ENCODE measurements at places on chromosomes 3 and 15.

DNA sequence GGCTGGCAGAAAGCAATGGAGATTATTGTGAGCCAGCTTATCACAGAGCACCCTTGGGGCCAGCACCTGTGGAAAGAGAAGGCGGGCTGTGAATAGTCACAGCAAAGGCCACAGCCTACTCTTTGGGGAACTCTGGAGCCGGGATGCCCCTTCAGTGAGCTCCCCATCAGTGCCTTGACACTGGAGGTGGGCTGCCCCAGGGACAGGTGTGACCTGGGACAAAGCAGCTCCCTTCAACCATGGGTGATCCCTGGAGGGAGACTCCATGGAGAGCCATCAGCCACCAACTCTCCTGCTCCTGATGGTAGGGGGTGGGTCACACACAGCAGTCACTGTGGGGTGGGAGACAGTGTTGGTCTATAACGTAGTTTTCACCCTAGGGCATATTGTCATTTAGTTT, 5.8 kb downstream of the TTC21A start:
- no peak for DNase-seq

- DNase-seq = no peak
Observed at GRCh38 chr3:138688871-138689299, 80.3 kb downstream of the FAIM start.

DNA sequence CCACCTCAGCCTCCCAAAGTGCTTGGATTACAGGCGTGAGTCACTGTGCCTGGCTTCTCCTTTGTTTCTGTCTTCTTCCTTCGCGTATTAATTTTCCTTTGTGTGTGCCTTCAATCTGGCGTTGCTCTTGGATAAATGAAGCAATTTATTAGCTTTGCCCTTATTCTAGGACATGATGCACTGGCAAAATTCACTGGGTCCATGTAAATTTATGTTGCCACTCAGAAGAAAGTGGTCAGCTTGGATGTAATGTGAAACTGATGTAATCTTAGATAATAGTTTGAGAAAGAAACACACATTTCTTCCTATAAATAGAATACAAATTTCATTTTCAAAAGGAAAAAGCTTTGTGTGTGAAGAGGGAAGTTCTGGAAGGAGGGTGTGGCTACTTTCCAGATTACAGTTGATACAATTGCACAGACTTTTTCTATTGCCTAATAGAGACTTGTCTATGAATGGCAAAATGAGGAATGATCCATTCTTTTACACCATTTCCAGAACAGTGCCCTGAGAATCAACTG, 23.3 kb upstream of the ATP1B3 start:
- no peak for DNase-seq

DNA sequence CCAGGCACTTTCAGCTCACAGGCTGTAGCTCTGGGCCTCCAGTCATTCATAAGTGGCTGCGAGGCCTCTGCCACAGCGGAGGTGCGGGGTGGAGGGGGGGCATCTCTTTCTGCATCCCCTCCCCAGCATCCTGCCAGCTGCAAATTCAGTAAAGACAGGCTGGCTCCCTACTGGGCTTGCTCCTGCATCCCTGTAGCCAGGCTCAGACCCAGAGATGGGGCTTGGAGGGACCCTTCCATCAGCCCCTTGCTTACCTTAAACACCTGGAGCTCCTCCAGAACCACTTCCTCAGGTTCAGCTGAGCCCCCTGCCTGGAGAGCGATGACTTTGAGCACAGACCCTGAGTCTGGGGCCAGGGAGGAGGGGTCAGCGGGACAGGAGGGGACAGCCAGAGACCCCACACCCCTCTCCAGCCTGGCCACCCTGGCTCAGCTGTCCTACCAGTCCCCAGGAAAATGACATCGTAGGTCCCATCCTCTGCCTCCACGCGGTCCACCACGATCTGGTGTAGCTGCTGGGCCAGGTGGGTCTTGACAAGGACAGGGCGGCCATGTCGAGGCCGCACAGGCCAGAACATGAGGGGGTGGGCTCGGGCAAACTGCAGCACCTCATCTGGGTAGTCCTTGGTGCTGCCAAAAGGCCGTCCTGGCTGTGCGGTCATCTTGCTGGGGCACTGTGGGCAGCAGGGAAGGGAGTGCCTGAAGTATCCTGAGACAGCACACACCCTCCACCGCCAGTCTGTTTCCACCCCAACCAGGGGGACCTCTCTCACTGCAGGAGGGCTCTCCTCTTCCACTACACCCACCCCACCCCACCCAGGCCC, 5.3 kb downstream of the SEMA3G start:
- DNase-seq = no peak

- DNase-seq = no peak
Observed at GRCh38 chr3:468172-468571, 271.6 kb downstream of the CHL1 start.

DNA sequence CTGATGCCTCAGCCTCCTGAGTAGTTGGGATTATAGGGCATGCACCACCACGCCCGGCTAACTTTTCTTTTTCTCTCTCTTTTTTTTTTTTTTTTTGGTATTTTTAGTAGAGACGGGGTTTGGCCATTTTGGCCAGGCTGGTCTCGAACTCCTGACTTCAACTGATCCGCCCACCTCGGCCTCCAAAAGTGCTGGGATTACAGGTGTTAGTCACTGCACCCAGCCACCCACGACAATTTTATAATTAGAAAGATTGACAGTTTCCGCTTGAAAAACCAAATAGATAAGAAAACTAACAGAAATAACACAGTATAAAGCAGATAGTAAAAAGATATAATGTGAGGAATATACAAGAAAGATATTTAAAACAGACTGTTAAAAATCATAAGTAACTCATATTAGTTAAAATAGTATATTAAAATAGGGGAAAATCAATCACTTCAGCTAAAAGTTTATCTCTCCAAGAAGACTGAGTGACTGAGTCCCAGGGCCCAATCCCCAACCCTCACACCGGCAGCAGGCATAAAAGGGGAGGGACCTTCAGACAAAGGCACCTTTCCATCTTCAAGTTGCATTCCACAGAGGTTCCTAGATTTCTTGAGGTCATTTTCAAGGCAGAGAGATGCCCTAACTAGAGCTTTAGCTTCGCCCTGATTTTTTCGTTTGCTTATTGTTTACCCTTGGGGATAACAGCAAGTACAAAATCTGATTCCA, 1.4 kb upstream of the WHAMM start:
- no peak for DNase-seq

DNA sequence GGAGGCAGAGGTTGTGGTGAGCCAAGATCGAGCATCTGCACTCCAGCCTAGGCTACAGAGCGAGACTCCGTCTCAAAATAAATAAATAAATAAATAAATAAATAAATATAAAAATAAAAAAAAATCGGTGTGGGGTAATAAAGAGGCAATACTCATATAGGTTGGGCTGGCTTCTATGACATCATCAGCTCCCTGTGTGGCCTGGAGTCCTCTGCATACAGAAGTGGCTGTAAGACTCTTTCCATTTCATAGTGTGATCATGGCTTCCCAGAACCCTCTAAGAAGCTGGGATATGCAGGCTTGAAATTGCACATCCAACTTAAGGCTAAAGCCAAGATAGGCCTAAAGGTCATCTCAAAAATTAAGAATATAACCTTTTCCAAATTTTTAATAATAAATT, 101.6 kb downstream of the ZIC4 start:
- DNase-seq = no peak

DNA sequence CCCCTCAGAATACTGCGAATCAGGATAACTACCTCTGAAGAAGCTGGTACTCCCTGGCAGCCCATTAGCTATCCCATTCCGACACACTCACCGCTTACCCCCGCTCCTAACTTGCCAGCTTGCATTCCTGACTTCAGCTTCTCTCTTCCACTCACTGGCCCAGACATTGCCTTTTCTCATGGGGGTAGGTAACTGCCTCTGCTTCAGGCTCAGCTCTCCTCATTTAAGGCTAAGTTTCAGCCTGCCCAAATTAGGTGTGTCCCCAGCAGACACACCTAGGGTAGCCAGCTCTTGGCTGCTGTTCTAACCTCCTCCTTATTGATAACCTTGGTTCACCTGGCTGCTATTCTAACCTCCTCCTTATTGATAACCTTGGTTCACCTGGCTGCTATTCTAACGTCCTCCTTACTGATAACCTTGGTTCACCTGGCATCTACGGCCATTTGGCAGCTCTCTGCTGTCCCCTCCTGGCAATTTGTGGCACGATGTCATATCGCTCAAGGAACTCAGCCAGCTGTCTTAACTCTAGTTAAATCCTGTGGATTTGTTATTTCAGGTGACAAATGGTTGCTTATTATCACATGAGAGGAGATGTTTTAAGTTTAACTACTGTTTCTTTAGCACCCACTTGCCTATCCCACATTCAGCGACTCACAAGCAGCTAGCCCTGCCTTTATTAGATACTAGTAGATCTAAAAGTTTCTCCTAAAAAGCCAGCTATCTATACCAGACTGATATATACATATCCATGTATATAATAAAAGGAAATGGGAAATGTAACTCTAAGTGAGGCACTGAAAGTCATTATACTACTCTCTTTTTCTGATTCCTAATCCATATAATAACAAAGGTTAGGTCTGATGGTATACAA, 106.5 kb upstream of the ACP3 start:
- DNase-seq = peak; percentile 13

DNA sequence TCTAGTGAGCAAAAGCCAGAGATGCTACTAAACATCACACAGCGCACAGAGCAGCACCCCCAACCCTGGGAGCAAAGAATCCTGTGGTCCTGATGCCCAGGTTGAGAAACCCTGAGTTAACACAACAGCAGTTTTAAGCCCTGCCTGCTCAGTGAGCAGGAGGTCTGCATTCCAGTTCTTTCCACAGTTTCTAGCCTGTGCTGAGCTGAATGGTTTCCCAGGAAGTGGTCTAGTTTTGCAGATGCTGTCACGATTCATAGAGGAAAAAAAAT, 171.1 kb upstream of the PROK2 start:
- DNase-seq = no peak

DNA sequence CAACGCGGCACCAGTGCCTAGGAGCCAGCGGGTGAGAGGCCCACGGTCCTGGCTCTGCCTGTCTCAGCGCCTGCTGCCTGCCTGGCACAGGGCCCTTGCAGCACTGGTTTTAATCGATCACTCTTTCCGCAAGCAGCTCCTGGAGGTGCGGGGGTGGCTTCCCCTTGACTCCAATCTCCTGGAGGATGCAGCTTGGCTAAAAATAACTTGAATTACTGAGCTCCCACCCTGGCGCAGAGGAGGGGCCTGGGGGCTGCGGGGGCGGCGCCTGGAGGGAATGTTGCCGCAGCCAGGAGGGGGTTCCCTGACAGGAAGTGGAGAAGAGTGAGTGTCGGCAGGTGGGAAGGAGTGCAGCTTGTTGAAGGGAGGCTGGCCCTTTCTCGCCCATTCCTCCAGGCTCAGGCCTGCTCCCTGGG, 9.9 kb upstream of the RPL29 start:
- DNase-seq = no peak

DNA sequence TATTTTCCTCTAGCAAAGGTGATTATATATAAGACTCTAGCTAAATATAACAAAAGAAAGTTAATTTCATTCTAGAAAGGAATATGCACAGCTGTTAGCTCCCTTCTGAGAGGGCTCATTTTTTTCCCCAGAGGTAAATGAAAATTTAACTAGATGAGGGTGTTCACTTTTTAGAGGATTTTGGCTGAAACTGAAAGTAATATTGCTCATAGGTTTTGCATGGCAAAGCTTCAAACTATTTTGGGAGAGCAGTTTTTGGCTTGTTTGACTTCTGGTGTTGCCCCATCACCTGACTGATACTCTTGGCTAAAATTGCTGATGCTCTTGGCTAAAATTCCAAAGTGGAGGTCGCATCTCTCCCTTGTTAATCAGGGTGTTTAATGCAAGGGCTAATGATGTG, 311.9 kb downstream of the EDEM1 start:
- DNase-seq = no peak

DNA sequence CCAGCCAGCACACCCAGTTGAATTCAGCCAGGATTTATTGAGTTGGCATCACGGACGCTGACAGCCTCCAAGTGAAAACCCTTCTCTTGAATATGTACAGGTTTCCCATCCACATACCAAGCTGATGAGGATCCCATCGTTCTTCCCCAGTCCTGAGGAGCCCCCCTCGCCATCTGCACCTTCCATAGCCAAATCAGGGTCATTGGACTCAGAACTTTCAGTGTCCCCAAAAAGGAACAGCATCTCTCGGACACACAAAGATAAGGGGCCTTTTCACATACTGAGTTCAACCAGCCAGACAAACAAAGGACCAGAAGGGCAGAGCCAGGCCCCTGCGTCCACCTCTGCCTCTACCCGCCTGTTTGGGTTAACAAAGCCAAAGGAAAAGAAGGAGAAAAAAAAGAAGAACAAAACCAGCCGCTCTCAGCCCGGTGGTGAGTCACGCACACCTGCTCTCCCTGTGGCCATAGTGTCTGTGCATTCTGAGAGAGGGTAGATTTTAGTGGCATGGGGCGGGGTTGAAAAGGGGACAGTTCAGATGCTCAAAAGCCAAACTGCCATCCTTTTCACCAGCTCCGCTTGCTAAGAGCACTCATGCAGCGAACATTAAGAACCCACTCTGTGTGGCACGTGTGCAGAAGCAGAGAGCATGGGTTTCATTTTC, 51.2 kb downstream of the KLHL25 start:
- no peak for DNase-seq

GRCh38 chr3:172224560-172225214, 185.3 kb downstream of the FNDC3B start:
- DNase-seq = no peak

DNA sequence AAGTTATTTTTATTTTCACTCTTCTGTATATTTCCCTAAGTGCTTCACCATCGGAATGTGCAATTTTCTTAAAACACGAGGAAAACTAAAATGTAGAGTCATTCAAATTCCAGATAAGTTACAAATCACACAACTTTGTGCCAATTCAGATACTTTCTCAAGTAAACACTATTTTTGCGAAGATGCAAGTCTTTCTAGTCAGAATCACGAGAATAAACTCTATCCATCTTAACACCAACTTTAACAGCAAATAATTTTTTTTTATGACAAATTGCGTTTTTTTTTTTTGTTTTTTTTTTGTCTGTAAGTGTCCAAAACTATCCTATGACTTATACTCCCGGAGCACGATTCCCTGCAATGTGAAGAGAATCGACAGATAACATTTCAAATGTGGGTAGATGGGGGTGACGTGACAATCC, 1.3 kb downstream of the STAG1 start:
- no peak for DNase-seq

Measured in activated T-cell treated with anti-CD3 and anti-CD28 coated beads, Interleukin-2, amount 50 U/mL, for 72 hours (primary cell).